ENCODE measurements at places on chromosomes 4 and X. TPM values are rescaled to one million over a fixed set of nuclear protein-coding genes. Genes with fewer than 3 reads are reported as not detected.

DNA sequence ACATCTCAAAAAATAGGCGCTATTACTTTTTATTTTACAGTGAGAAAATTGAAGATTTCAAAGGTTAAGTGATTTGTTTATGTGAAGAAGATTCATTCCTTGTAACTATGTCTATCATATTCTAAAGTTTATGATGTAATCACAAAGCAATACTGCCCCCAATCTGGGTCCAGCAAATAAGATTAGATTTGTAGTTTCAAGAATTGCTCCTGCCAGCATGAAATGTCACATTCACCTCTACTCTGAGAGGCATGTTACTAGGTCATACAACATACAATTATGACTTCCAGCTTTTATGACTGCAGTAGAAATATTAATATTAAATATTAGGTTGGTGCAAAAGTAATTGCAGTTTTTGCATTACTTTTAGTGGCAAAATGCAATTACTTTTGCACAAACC lies 976.2 kb downstream of the FSTL5 start:
- H3K27me3 ChIP-seq = no peaks in the 10 kb centered on the region
- no peak overlapping the region for H3K4me3 ChIP-seq
- no peak overlapping the region for H3K27ac ChIP-seq
- H3K4me1 ChIP-seq = no peaks in the 10 kb centered on the region
- no peak for DNase-seq

DNA sequence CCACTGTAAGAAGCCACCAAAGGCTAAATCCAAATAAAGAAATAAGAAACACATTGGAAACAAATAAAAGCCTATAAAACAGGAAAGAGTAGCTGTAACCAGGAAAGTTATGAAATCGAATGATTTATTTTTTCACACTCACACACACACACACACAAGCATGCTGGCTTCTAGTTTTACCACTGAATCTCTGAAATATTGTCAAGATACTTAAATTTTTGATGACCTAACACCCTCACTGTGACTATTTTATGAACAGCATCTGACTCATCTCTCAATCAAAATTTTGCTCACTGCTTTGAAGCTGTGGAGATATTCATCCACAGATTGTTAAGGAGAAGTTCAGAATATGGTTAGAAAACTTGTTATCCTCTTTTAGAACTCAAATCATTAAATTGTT lies 13.9 kb upstream of the GABRB1 start:
- H3K4me1 ChIP-seq = no peaks in the 10 kb centered on the region
- DNase-seq = no peak
- no peaks in the 10 kb centered on the region for H3K36me3 ChIP-seq
- H3K27me3 ChIP-seq = no peaks in the 10 kb centered on the region
- H3K27ac ChIP-seq = no peak overlapping the region

DNA sequence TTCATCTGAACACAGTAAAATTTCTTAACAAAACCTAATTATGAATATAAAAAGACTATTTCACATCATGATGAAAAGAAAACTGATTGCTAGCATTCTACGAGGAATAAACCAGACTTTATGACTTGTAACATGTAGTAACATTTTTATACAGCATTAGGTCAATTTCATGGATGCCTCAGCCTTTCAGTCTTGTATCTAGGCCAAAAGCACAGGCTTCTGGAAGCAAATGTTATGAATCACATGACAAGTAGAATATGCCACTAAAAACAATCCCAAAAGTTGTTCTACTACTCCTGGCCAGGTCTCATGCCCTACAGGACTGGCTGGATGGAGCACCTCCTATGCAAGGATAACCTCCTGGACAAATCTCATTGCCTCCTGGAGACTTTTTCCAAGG lies 101.2 kb downstream of the ARHGAP6 start:
- no peaks in the 10 kb centered on the region for H3K36me3 ChIP-seq
- H3K4me1 ChIP-seq = peaks cover 8% of the 10 kb centered on the region
- no peak for DNase-seq
- no peaks in the 10 kb centered on the region for H3K27me3 ChIP-seq
- H3K4me3 ChIP-seq = no peak overlapping the region
- H3K27ac ChIP-seq = no peak overlapping the region

DNA sequence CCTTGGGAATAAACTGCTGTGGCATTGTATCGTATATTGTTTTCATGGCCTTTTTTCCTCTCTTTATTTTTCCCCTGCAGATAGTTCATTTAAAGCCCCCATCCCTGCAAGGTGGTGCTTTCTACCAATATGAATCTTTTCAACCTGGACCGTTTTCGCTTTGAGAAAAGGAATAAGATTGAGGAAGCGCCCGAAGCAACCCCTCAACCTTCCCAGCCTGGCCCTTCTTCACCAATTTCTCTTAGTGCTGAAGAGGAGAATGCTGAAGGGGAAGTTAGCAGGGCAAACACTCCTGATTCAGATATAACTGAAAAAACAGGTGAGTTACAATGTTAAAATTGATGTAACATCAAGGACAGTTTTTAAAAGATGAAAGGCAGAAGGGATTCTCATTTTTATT lies 601 bp downstream of the SMARCAD1 start:
- H3K27me3 ChIP-seq = no peaks in the 10 kb centered on the region
- peak overlapping the region; percentile 98 for H3K4me3 ChIP-seq
- peak overlapping the region; percentile 96 for H3K27ac ChIP-seq
- H3K4me1 ChIP-seq = peaks cover 10% of the 10 kb centered on the region
- no peak for DNase-seq

- peak overlapping the region; percentile 43 for H3K4me3 ChIP-seq
- H3K27ac ChIP-seq = no peak overlapping the region
- no peaks in the 10 kb centered on the region for H3K4me1 ChIP-seq
- no peaks in the 10 kb centered on the region for H3K36me3 ChIP-seq
Observed at GRCh38 chr4:1201851-1202525, 29.6 kb upstream of the SPON2 start.

- no peak overlapping the region for H3K27ac ChIP-seq
- no peak overlapping the region for H3K4me3 ChIP-seq
- DNase-seq = no peak
- H3K27me3 ChIP-seq = no peaks in the 10 kb centered on the region
- no peaks in the 10 kb centered on the region for H3K36me3 ChIP-seq
Observed at GRCh38 chrX:12149670-12150407, 11.6 kb downstream of the FRMPD4 start.

- no peak overlapping the region for H3K4me3 ChIP-seq
- H3K4me1 ChIP-seq = no peaks in the 10 kb centered on the region
- DNase-seq = no peak
- no peaks in the 10 kb centered on the region for H3K36me3 ChIP-seq
Observed at GRCh38 chrX:69232945-69233344, 67.7 kb upstream of the PJA1 start.

DNA sequence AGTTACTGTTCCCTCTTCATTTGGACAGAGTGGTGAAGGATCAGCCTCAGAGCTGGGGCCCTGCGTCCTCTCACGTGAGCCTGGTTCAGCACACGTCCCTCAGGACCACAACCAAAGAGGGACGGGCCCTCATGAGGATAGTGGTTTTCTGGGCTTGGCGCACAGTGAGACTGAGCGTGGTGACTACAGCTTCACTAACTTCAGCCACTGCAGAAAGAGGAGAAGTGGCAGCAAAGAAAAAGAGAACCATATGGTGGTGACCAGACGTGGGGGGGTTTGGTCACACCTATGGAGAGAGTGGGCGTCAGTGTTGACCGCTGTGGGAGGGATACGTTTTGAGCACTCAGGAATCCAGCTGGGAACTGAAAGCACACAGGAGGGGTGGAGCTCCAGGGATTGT lies 21.8 kb upstream of the TNIP3 start:
- H3K4me1 ChIP-seq = no peaks in the 10 kb centered on the region
- H3K4me3 ChIP-seq = no peak overlapping the region
- H3K27ac ChIP-seq = no peak overlapping the region
- no peak for DNase-seq

- H3K27me3 ChIP-seq = no peaks in the 10 kb centered on the region
- H3K4me1 ChIP-seq = no peaks in the 10 kb centered on the region
- H3K36me3 ChIP-seq = no peaks in the 10 kb centered on the region
- H3K4me3 ChIP-seq = peak overlapping the region; percentile 85
Observed at GRCh38 chr4:141132072-141132708, 1.1 kb downstream of the RNF150 start.

- no peaks in the 10 kb centered on the region for H3K27me3 ChIP-seq
- no peaks in the 10 kb centered on the region for H3K4me1 ChIP-seq
- no peak overlapping the region for H3K4me3 ChIP-seq
Observed at GRCh38 chr4:3870567-3870962, 104.4 kb downstream of the ADRA2C start.

GRCh38 chr4:187633245-187633644 lies 362.3 kb upstream of the ZFP42 start:
- H3K27ac ChIP-seq = no peak overlapping the region
- DNase-seq = no peak
- no peaks in the 10 kb centered on the region for H3K4me1 ChIP-seq
- H3K36me3 ChIP-seq = no peaks in the 10 kb centered on the region

- no peak overlapping the region for H3K4me3 ChIP-seq
- peak overlapping the region; percentile 65 for H3K27ac ChIP-seq
- peak; percentile 29 for DNase-seq
- H3K36me3 ChIP-seq = no peaks in the 10 kb centered on the region
Observed at GRCh38 chr4:158823461-158823873, 54.6 kb downstream of the FNIP2 start.

- H3K27me3 ChIP-seq = no peaks in the 10 kb centered on the region
- no peak for DNase-seq
- H3K27ac ChIP-seq = peak within 1 kb of the TSS; percentile 78
- no peaks in the 10 kb centered on the region for H3K36me3 ChIP-seq
- H3K4me3 ChIP-seq = peak within 1 kb of the TSS; percentile 84
- H3K4me1 ChIP-seq = peaks cover 5% of the 10 kb centered on the region
Observed at GRCh38 chr4:104494822-104495559, at the start of gene CXXC4. CXXC4 (minus strand) TSS chr4:104494894; CDS start chr4:104491802, 3,092 bp downstream.

DNA sequence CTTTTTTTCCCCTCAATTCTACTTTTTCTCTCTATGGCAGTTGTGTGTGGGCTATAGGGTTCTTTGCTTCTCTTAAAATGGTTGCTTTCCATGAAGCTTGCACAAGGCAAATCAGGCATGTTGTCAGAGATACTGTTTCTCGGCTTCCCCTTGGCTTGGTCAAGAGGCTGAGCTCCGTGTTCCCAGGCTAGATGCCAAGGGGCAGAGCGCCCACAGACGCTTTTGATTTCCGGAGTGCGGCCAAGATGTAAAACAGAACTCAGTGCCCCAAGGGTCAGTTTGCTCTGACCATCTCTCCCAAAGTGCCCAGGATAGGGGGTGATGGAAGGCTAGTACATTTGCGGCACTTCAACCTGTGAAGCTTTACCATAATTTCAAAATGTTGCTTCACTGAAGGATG lies 64.2 kb upstream of the DIPK2B start:
- no peaks in the 10 kb centered on the region for H3K27me3 ChIP-seq
- H3K4me3 ChIP-seq = no peak overlapping the region
- no peak for DNase-seq
- no peaks in the 10 kb centered on the region for H3K36me3 ChIP-seq

DNA sequence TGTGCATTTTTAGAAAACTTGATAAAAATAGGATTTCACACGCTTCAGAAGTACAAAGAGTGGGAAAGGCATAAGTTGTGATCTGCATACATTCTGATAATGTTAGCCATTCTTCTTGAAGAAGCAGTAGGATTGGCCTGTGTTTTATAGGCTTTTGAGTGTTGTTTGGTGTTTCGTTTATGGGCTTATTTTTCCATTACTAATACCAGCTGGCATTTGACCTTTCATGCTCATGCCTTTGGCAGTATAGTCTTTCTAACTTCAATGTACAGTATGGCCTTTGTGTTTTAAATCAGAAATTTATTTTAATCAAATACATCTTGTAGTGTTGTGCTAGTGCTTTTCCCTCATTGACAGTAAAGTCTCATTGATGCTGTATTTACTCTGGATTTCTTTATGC lies 51.5 kb upstream of the SLC4A4 start:
- no peaks in the 10 kb centered on the region for H3K27me3 ChIP-seq
- no peak overlapping the region for H3K4me3 ChIP-seq
- no peak for DNase-seq
- no peaks in the 10 kb centered on the region for H3K4me1 ChIP-seq
- no peak overlapping the region for H3K27ac ChIP-seq
- no peaks in the 10 kb centered on the region for H3K36me3 ChIP-seq

- H3K4me1 ChIP-seq = no peaks in the 10 kb centered on the region
- no peaks in the 10 kb centered on the region for H3K27me3 ChIP-seq
- H3K36me3 ChIP-seq = no peaks in the 10 kb centered on the region
Observed at GRCh38 chrX:24090300-24091200, 35.8 kb downstream of the EIF2S3 start.

- no peak overlapping the region for H3K4me3 ChIP-seq
- H3K36me3 ChIP-seq = no peaks in the 10 kb centered on the region
- no peaks in the 10 kb centered on the region for H3K27me3 ChIP-seq
- H3K27ac ChIP-seq = no peak overlapping the region
Observed at GRCh38 chrX:20253232-20253543, 13.5 kb downstream of the RPS6KA3 start.

DNA sequence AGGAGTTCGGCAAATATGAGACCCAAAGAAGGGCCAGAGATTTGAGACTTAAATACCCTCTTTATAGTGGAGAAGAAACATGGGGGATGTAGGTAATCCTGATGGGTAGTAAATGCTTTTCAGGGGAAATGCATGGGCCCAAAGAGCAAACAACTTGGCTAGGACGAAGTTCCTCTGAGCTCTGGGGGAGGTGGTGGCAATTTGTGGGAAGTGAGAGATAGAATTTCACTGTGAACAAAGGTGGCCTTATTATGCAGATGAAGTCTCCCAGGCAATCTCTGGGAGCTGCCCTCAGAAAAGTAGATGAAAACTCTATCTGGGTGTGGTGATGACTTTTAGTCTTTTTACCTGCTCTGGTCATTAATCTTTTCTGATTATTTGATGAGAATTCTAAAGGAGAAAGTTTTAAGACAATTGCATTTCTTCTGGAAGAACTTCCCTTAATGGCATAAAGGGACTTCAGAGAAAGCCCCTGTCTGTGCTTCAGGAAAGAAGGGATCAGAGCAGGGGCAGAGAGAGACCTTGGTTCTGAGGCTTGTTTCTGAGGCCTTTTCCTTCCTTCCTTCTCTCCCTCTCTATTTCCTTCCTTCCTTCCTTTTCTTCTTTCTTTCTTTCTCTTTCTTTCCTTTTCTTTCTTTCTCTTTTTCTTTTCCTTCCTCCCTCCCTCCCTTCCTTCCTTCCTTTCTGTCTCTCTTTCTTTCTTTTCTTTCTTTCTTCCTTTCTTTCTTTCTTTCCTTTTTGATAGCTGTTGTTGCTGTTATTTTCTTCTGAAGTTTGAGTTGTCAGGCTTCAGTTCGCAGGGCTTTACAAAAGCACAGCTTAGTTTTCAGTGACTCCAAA lies 37.5 kb upstream of the MAOA start:
- no peaks in the 10 kb centered on the region for H3K4me1 ChIP-seq
- no peak overlapping the region for H3K4me3 ChIP-seq
- H3K27ac ChIP-seq = no peak overlapping the region

- no peak overlapping the region for H3K27ac ChIP-seq
- DNase-seq = no peak
- no peak overlapping the region for H3K4me3 ChIP-seq
- no peaks in the 10 kb centered on the region for H3K27me3 ChIP-seq
- no peaks in the 10 kb centered on the region for H3K36me3 ChIP-seq
Observed at GRCh38 chr4:110032603-110033002, 119.9 kb downstream of the EGF start.

Gene IL15
- 9.3 TPM for total RNA-seq

Gene GSX2
- total RNA-seq = not detected

Gene TMPRSS11F
- total RNA-seq = 0.28 TPM

Gene CACNA1F
- total RNA-seq = 0.81 TPM

Gene RAI2
- 21.5 TPM for total RNA-seq

Gene NUDT11
- total RNA-seq = 5.0 TPM

Gene NXF2B
- not detected for total RNA-seq
